Calu3 (cell line): ENCODE measurements at places on chromosomes 6 and 20. TPM values are rescaled to one million over a fixed set of nuclear protein-coding genes. Genes with fewer than 3 reads are reported as not detected.

UNC5CL gene
- 10.6 and 15.9 TPM in 2 replicates for total RNA-seq

CDH26 gene
- total RNA-seq, result 0.76 and 1.1 TPM in 2 replicates

KHDRBS2 gene
- not detected in 2 replicates for total RNA-seq

COL19A1 gene
- total RNA-seq, result not detected in 2 replicates

GRCh38 chr6:134683783-134684422 is 266.0 kb downstream of the ALDH8A1 start:
- no peak for DNase-seq

- no peak for DNase-seq
Observed at GRCh38 chr6:32108094-32108627, 977 bp downstream of the TNXB start.

- DNase-seq, result no peak
Observed at GRCh38 chr20:41150664-41151063, 13.3 kb downstream of the PLCG1 start.

- DNase-seq, result no peak
Observed at GRCh38 chr20:49399329-49399728, 83.1 kb downstream of the KCNB1 start.

DNA sequence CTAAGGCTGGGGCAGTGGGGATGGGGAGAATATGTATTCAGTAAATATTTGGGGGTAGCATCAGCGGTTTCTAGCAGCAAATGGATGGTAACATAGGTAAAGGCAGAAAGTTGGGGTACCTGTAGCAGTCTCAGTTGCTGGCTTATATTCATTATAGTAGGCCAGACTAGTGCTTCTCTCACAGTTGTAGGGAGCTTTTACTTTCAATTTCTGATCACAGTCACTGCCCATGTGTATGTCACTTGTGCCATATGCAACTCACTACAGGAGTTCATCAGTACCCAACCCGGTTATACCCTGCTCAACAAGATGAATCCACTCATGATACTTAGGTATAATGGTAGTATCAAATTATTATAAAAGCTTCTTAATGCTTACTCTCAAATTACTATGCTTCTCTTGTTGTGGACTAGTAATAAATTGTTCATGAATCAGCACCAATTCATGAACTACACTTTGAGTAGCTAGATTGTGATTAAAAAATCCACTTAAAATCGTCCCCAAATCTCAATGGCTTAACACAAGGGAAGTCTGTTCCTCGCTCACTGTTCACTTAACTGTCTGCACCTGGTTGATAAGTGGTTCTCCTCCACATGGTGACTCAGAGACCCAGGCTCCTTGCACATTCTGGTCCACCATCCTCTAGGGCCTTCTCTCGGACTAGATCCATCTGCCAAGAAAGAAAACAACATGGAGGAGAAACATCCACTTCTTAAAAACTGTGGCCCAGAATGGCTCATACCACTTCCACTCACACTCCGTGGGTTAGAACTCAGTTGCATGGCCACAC is 31.3 kb upstream of the MYLIP start:
- no peak for DNase-seq
